ENCODE measurements at places on chromosomes 13 and 19.

DNA sequence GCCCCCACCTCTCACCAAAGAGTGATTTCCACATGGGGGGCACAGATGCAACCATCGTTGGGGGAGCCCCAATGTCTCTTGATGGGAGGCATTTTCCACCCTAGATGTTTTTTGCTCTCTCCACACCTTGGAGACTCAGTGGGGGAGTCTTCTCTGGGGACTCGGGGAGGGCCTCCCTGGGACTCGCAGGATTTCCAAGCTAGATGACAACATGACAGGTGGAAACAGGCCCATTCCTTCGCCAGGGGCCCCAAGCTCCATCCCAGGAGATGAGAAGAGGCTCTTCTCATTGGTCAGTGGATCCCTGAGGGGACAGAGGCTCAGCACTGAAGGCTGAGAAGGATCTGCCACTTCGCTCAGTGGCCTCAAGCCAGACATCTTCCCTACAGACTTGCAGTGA, 12.7 kb upstream of the KIR2DL4 start:
- no peak for DNase-seq

GRCh38 chr19:54421521-54421920, 6.3 kb downstream of the TTYH1 start:
- DNase-seq = no peak

GRCh38 chr13:22227895-22228294, 557.0 kb downstream of the FGF9 start:
- DNase-seq = no peak

DNA sequence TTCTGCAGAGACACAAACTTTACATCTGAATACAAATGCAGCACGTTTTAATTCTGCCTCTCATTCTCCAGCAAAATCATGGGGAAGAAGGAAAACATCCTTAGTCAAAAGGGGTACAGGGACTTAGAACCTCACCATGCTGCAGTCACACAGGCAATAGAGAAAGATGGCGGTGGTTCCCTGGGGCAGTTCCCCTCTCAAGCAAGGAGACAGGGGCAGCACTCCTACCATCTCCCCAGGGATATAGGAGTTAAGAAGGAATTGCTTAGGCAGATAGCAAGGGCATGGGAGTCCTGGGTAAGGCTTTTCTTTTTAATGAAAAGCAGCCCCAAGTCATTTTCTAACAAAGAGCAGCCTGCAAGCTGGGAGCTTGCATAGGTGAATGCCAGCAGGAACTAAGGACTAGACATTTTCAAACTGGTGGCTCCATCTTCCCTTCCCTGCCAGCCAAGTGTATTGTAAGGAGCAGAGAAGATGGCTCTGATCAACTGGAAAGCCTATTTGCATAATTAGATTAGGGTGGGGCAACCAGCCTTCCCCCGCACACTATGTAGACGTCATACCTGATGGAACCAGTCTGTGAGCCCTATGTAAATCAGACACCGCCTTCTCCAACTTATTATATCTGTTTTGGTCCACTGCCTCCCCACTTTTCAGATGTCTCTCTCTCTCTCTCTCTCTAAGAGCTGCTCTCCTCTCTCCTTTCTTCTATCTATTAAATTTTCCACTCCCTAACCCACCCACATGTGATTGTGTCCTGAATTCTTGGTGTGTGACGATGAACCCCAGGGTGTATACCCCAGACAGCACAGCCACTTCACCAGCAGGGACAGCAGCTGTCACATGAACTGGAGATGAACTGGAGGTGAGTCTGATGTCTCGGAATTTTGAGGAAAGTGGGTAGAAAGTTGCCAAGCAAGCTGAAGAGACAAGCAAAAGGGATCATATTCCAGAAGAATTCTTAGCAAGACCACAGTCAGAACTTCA, 514.5 kb downstream of the IRS2 start:
- no peak for DNase-seq

GRCh38 chr19:35715981-35716800, 1.6 kb upstream of the KMT2B start:
- DNase-seq = no peak

- no peak for DNase-seq
Measured at GRCh38 chr19:18648973-18649315, 12.1 kb downstream of the KLHL26 start.

DNA sequence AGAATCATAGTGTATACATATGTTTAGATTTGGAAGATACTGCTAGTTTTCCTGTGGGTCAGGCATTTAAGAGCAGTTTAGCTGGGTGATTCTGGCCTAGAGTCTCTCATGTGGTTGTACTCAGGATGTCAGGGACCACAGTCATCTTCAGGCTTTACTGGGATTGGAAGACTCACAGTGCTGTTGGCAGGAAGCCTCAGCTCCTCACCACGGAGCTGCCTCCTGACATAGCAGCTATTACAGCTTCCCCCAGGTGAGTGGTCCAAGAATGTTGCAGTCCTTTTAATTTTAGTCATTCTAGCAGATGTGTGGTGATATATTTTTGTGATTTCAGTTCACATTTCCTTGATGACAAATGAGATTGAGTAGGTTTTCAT, 16.9 kb upstream of the GPR18 start:
- DNase-seq = no peak

- no peak for DNase-seq
Measured at GRCh38 chr13:27972478-27972820, 3.3 kb upstream of the CDX2 start.

DNA sequence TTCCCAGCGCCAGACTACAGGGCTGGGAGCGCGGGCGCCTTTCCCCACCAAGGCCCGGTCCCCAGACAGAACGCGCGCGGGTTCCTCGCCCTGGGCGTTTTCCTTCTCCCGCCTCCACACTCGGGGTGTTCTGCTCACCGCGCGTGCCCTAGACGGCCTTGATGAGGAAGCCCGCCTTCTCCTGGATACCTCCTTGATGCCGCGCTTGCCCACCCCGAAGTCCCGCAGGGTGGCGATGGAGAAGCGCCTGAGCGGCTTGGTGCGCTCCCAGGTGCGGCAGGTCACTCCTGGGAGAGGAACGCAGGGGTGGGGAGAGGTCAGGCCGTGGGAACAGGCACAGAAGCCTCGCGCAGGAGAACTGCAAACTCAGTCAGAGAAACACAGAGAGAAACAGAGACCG, 34.8 kb downstream of the CYP2B6 start:
- DNase-seq = no peak

GRCh38 chr13:99972190-99972731, 694 bp upstream of the ZIC5 start:
- no peak for DNase-seq

GRCh38 chr19:17327068-17327653, 7.5 kb downstream of the ANO8 start:
- no peak for DNase-seq

DNA sequence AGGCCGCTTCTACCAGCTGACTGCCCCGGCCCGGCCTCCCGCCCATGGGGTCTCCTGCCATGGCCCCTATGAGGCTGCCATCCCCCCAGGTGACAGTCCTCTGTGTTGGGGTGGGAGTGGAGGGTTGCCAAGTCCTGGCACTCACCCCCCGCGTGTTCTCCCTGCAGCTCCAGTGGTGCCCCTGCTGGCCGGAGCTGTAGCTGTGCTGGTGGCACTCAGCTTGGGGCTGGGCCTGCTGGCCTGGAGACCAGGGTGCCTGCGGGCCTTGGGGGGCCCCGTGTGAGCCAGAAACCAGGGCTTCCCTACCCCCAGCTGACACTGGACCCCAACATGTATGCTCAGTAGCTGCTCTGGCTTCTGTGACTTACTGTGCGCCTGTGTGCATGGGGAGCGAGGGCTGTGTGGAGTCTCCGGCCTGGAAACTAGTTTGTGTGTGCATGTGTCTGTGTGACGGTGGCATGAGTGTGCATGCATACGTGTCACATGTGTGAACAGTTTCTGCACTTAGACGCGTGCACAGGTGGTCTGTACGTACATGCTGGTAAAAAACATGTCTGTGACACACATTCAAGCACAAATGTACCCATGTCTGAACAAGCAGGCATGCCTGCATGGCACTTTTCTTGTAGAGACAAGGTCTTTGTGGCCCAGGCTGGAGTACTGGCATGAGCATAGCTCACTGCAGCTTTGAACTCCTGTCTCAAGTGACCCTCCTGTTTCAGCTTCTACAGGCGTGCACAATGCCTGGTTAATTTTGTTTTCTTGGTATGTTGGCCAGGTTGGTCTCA, 4.9 kb downstream of the ACP4 start:
- DNase-seq = no peak

GRCh38 chr13:112781287-112781686, 91.4 kb downstream of the ATP11A start:
- DNase-seq = no peak

DNA sequence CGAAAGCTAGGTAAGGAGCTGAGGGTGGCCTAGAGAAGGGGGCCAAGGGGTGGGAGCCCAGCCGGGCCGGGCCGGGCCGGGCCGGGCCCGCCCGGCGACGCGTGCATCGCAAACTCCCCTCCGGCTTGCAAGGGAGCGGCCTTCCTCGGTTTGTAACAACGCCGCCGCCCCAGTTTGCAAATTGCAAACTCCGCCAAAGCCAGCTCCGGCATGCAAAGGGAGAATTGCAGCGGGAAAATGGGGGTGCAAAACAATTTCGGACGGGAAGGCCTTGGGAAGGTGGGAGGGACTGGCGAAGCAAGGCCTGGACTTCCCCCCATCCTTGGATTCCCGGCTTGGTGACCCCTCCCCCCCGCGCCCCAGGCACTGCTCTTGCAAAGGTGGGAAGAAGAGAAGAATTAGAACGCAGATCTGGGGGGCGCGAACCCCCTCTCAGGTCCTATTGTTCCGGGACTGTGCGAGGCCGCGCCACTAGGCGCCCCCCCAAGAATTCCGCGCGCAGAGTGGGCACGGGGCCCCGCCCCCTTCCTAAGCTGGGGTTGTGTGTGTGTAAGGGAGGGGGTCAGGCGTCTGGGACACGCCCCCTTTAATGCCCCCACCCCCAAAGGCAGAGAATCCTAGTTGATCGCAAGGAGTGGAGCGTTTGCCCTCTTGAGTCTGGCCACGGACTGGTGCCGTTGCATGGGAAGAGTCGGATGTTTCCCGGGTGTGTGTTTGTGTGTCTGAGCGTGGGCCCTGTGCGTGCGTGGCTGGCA, 926 bp downstream of the PRR12 start:
- no peak for DNase-seq

GRCh38 chr19:51702103-51702824, 9.1 kb downstream of the SPACA6 start:
- DNase-seq = no peak

DNA sequence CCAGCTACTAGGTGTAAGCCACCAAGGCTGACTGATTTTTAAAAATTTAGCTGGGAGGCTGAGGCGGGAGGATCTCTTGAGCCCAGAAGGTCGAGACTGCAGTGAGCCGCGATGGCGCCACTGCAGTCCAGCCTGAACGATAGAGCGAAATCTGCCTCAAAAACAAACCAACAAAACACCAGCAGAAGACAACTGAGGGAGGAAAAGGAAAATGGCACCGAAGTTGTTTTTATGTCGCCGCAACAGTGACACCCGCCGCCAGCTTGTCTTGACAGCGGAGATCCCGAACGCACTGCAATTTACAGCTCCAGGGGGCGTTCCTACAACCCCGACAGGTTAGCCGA, 298 bp upstream of the FAM98C start:
- DNase-seq = no peak

GRCh38 chr13:79792716-79793115, 311.8 kb downstream of the NDFIP2 start:
- DNase-seq = no peak

DNA sequence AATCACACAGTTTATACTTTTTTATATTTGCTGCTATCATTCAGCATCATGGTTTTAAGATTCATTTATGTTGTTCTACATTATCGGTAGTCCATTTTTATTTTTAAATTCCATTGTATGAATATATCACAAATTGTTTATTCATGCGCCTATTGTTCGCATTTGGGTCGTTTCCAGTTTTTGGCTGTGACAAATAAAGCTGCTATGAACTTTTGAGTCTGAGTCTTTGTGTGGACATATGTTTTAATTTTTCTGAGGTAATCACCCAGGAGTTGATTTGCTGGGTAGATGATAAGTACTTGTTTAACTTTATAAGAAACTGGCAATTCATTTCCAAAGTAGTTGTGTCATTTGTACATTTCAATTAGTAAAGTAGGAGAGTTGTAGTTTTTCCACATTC, 74.2 kb upstream of the CSNK1A1L start:
- no peak for DNase-seq

Data from smooth muscle cell of the brain vasculature (primary cell).